ENCODE measurements at places on chromosomes 4 and X. TPM values are rescaled to one million over a fixed set of nuclear protein-coding genes. Genes with fewer than 3 reads are reported as not detected.

The GAGE12H gene
- not detected for polyA plus RNA-seq

The RTL3 gene
- polyA plus RNA-seq: 0.38 TPM

- no peak for DNase-seq
Measured at GRCh38 chr4:165740911-165741310, 132.1 kb upstream of the TLL1 start.

GRCh38 chrX:30627818-30628652, 25.2 kb upstream of the GK start:
- no peak for DNase-seq

- peak; percentile 28 for DNase-seq
Measured at GRCh38 chr4:181855307-181855706, 387.9 kb upstream of the TENM3 start.

DNA sequence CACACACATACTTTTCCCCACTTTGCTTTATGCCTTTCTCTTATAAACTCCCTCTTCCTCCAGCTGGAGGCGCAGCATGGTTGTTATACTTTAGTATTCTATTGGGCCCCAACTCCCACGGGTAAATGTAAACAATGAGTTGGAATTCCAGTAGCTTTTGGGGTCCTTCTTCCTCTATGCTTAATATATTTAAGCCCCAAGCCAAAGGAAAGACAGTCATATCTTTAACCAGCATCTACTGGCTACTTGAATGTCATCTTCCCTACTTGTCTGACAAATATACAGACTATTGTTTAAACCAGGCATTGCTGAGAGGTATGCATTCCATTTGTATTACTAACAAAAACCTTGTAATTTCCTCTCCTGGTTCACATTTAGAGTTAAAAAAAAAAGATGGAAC, 72.9 kb downstream of the WDR19 start:
- peak; percentile 85 for DNase-seq
